ENCODE measurements at places on chromosomes 3 and 15.

GRCh38 chr3:16916840-16917239 lies 32.1 kb downstream of the PLCL2 start:
- DNase-seq, result peak; percentile 21

DNA sequence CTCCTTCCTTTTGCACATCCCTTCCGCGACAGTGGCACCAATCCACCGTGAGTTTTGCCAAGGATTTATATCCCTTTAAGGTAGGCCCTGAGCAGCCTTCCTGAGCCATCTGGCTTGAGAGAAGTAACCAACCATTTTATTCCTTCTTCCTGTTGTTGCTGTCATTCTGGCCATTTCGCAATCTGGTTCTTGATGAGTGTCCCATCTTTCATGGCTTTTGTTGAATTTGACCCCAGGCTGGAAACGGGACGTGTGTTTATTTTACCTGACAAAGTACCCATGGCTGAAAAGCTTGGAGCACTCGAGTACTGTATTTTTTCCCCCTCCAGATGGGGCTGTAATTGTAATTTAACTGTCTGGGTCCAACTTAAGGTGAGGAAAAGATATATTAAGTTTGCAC lies 173.4 kb downstream of the WNT5A start:
- no peak for DNase-seq

DNA sequence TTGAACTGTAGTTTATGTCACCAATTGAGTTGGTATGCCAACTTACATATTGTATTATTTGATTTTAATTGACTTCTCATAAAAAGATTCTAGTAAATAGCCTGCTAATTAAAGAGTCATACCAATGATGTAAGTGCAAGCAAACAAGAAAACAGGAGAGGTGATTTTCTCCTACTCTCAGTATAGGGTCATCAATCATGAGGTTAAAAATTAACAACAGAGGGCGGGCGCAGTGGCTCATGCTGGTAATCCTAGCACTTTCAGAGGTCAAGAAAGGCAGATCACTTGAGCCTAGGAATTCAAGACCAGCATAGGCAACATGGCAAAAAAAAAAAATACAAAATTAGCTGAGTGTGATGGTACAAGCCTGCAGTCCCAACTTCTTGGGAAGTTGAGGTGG lies 108.7 kb downstream of the MYO9A start:
- peak; percentile 66 for DNase-seq

- no peak for DNase-seq
Measured at GRCh38 chr3:11221818-11222415, 50.3 kb upstream of the ATG7 start.

- DNase-seq, result no peak
Measured at GRCh38 chr3:120801484-120801883, 58.9 kb downstream of the GTF2E1 start.

- DNase-seq, result no peak
Measured at GRCh38 chr3:55597641-55598040, 110.5 kb upstream of the WNT5A start.

GRCh38 chr3:186298876-186299275 lies 63.2 kb downstream of the DGKG start:
- no peak for DNase-seq
